ENCODE measurements at places on chromosomes 6 and 20.

GRCh38 chr6:136655239-136656014 is 105.2 kb upstream of the MAP7 start:
- DNase-seq: no peak

DNA sequence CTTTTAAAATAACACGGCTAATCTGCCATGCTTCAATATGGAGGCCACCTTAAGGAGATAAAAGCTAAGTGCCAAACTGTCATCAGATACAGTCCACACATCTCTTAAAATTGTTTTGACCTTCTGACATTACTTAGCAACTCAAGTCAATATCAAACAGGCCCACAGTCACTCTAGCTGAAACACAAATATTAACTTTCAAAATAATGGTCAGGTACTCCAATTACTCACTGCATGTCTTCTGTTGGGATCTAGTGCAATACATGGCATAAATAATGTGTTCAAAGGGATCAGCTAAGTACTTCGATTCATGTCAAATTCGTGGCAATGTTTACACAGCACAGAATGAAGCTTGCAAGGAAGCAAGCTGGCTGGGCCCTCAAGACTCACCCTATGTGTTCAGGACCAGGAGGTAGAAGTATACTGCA is 133.9 kb upstream of the BEND6 start:
- DNase-seq: no peak

DNA sequence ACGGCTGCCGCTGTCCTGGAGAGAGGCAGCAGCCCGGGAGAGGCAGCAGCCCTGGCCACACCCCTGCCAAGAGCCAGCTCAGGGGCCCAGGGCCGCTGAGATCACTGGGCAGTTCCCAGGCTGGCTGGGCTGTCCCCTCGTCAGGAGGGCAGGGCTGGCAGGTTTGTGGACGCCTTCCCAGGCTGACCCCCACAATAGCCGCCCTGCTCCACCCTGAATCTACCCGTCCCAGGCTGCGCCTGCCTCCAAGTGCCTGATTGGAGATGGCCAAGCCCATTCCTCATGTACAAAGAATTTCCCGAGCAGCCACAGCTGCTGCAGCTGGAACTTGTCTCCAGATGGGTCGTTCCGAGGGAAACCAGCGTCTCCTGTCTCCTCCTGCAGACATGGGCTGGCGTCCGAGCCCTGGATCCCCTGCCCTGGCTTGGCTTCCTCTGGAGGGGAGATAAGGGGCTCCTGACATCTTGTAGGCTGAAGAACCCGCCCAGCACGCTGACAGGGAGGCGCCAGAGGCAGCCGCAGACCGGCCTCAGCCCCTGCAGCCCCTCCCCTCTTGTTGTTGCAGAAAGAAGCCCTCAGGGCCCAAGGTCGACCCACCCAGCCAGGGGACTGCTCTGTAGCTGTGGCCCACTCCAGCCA is 9.4 kb upstream of the GATA5 start:
- DNase-seq: no peak

GRCh38 chr6:164048840-164049516 is 634.5 kb downstream of the QKI start:
- DNase-seq: no peak

- DNase-seq: no peak
Measured at GRCh38 chr6:125806813-125807212, 16.1 kb downstream of the NCOA7 start.

DNA sequence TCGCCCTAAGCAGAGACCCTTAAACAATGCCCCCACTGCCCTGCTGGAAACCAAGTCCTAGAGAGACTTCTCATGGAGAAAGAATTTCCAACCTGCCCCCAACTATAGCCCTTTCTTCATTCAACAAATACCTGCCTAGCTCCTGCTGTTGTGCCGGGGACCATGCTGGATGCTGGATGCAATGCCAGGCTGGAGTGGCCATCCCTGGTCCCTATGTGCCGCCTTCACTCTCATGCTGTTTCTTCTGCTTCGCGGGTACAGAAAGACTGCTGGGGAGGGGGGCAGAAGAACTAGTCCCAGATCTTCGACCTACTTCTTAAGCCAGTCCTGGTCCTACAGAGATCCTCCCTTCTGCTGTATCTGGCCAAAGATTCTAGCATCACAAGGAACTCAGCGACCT is 3.4 kb downstream of the MDGA1 start:
- DNase-seq: no peak

DNA sequence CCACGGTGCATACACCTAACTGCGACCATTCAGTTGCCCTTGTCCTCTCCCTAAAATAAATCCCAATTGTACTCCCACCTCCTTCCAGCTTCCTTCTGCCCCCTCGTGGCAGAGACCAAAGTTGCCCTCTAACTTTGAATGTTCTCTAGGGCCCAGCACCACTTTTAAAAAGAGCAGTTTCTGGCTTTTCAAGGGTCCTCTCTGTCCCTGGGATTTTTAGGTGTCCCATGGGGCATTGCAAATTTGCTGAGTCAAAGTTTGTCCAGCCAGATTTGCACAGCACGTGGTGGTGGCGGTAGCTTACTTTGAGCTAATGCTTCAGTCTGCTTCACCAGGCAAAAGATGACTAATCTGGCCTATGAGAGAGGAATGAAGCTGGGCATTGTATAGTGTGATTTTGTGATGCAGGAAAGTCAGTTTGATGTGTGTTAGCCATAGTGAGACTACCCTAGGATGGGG is 100.2 kb downstream of the PERP start:
- DNase-seq: peak; percentile 33

GRCh38 chr20:41426086-41426830 is 59.6 kb upstream of the EMILIN3 start:
- DNase-seq: no peak

DNA sequence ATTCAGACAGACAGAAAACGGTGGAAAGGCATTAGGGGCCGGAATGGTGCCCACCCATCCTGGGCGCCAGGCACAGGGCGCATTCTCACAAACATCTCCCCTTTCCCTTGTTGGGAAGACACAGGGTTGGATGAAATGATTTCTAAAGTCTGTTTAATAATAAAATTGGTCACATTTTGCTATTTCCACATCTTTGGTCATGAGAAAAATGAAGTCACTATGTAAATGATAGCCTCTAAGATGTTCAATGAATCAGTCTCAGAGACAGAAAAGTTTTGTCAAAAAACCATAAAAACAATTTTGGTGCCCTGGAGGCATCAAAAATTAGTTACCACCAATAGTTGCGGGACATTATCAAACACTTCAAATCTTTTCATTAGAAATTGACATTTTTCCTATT is 40.7 kb downstream of the PRR18 start:
- DNase-seq: no peak

GRCh38 chr6:73108949-73109348 is 116.3 kb downstream of the KHDC1L start:
- DNase-seq: no peak

DNA sequence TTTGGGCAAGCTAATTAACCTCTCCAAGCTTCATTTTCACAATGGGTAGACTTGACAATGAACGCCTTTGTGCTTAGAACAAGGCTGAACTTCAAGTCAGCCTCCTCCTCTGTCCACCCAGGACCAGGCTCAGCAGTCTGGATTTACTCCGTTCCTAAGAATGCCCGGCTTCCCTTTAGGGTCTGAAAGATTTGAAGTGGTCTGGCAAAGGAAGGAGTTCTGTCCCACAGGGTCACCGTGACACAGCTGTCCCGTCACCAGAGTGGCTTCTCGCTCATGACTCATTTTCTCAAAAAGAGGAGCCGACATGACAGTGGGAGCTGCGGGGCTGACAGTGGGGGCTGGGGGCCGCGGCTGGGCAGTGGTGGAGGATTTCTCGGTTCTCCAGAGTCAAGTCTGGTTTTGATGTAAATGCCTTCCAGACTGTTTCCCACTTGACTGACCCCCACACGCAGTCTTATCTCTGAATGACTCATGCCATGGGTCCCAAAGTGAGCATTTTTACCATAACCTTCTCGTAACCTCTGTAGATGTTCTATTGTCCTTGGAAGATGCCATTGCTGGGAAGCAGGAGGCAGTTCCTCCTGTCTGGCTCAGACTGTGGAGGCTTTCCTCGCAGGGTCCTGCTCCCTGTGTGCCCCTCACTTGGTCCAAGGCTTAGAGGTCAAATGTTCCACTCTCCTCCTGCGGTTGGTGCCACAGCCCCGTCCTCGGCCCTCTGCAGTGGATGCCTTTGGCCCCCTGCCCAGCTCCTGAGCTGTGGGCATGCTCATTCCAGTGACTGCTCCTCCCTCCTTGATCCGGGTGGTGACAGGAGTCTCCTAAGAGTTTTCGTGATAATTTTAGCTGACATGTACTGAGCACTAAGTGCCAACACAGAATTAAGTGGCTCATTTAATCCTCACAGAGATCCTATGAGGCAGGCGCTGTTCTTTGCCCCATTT is 253.1 kb downstream of the FNDC1 start:
- no peak for DNase-seq

GRCh38 chr6:44463728-44464450 is 76.4 kb downstream of the CDC5L start:
- no peak for DNase-seq

DNA sequence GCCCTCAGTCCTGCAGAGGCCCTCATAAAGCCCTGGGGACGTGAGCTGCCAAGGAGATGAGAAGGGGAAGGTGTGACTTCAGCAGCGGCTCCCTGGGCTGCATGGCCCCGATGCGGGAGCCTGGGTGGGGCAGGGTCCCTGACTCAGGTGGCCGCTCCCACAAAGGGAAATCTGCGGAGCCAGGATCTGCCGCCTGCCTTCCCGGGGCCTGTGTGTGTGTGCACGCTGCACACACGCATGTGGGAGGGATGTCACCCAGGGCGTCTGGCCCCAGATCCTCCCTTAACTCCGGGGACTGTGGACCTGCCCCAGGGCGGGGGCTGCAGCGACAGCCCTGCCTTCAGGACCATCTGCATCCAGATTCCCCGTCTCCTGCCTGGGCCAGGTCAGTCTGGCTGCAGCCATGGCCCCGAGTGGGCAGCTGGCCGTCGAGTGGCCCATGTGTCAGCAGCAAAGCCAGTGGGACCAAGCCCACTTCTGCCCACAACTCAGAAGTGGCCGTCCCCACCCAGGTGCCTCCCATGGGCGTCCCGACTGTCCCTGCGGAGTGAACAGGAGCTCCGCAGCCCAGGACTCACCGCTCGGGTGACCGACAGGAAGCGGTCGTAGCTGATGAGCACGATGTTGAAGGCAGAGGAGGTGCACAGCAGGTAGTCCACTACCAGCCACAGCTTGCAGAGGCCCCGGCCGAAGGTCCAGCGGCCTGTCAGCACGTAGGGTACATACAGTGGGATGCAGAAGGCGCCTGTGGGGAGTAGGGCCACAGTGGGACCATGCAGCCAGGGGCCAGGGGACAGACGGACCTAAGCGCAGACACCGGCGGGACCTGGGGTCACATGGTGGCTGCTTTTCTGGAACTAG is 1.9 kb downstream of the HRH3 start:
- no peak for DNase-seq
